Right renal cortex interstitium (tissue), 3 donors: ENCODE measurements at places on chromosomes 1 and 21. TPM values are rescaled to one million over a fixed set of nuclear protein-coding genes. Genes with fewer than 3 reads are reported as not detected.

Gene C1orf87
- 0.47 TPM for polyA plus RNA-seq

Gene CADM3
- polyA plus RNA-seq, result 0.13 TPM

Gene EEIG2
- polyA plus RNA-seq, result 18.5 TPM

Gene SDHC
- polyA plus RNA-seq, result 290 TPM

DNA sequence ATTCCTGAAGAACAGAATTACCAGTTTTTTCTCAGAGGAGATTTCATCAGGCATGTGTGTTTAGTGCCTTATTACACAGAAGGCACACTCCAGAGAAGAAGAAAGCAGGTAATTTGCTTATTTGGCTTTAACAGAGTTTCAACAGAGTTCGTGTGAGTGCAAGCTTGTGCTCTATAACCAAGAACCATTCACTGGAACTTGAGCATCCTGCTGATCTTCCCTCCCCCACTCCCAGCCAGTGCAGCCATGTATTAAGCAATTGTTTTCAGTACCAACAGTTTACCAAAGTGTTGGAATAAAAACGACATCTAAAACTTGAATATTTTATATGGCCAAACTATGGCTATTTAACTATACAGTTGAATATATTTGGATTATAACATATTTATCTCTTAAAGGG is 4.3 kb downstream of the MGST3 start:
- no peak for DNase-seq

DNA sequence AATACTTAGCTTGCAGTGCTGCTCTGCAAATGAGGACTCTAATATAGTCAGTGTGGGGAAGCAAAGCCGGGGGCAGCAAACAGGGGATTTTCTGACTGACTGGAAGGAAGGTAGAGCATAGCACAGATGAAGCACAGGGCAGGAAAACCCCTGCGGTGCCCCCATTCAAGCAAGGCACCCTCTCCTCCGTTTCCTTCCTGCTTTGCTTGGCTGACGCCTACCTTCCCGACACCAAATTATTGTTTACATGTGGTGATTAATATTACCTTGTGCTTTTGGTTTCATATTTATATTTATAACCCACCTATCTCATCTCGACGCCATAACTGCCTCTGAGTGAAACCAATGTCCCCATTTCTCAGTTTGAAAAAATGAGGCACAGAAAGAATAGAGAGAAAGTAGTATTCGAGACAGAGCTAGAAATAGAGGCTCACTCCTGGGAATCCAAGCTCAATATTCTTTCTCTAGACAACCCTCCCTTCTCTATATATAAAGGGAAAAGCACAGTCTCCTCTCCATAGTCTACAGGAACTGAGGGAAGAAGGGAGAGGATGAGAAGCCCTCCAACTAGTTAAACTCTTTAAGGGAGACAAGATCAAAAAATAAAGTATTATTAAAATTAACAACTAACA is 41.3 kb downstream of the PIK3C2B start:
- DNase-seq, result no peak

GRCh38 chr1:170114906-170115305 is 30.9 kb upstream of the NTMT2 start:
- DNase-seq, result no peak

DNA sequence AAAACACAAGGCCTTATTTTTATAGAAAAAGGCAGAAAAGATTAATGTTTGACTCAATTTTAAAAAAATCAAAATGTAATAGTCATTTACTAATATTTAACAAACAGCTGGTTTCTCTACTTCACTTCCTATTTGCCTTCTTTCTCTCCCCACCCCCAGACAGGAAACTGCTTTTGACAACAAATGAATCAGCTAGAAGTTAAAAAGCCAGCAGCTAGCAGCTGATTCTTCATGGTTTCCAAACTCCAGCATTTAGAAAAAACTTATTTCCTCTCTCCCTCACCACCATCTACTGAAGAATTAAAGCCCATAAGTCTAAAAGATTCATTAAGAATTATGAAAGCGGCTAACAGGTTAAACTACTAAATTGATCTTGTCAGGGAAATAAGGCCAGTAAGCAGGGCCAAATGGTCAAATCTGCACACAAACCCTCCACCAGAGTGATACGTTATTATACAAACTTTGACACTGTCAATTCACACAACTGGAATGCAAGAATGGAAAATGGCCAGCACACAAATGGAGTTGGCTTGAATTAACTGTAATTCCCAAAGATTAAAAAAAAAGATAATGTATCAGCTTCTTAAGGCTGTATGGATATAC is 4.0 kb downstream of the WDR26 start:
- no peak for DNase-seq

DNA sequence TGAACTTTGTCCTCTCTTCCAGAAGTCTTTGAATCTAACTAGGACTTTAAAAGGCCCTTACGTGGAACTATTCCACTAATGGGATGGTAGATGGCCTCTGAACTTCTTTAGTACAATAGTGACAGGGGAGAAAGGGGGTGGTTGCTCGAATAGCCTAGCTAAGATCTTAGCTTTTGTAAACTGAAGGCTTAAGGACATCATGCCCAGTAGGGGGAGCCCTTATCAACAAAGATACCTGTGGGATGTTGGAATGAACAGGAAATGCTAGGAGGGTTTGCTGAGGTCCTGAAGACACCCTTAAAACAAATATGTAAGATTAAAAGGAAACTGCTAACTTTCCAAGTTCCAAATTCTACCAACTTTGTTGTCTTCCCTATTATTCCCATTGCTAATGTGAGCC is 33.2 kb downstream of the NHLH2 start:
- peak; percentile 50 for DNase-seq

GRCh38 chr1:52899445-52899894 is 22.1 kb downstream of the ECHDC2 start:
- no peak for DNase-seq

DNA sequence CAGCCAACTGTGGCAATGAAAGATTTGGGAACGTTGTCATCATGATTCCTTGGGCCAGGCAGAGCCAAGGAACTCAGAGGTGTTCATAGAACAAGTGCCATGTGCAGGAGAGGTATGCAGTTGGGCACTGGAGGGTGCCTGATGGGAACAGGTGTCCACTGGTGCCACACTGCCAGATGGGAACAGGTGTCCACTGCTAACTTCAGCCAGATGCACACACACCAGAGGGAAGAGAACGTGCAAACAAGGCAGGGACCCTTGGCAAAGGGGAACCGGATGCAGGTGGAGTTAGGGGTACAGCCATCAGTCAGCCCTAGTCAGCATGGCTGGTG is 13.5 kb downstream of the OLFML2B start:
- no peak for DNase-seq

DNA sequence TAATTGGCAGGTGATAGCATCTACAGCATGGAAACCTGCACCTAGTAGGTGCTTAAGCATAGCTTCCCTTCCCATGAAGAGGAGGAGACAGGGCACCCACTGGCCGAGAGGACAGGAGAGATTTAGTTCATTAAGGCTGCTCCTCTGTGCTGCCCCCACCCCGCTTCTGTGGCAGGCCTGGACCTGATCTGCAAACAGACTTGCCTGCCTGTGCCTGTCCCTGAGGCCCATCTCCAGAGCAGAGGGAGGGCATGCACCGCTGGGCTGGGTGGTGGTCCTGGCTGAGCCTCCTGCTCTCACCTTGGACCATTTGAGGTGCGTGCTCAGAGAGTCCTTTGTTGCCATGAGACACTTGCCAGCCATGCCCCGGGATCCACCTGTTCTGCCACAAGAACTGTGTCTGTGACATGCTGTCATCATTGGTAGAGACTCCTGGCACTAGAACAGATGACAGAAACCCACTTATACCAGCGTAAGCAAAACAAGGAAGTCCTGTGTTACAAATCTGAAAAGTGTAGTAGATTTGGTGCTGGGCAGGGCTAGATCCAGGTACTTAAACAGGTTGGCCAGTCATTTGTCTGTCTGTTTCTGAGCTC is 55.6 kb downstream of the PTPRF start:
- DNase-seq, result no peak

DNA sequence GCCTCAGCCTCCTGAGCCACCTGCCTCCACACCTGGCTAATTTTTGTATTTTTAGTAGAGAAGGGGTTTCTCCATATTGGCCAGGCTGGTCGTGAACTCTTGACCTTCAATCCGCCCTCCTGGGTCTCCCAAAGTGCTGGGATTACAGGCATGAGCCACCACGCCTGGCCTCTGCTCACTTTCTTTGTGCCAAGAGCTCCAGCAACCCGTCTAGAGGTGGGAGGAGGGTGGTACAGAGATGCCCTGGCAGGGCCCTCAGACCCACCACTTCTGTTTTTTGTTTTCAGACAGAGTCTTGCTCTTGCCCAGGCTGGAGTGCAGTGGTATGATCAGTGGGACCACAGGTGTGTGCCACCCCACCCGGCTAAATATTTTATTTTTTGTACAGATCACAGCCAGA is 6.9 kb upstream of the SYNC start:
- DNase-seq, result no peak

GRCh38 chr1:156612666-156613065 is 6.5 kb upstream of the HAPLN2 start:
- DNase-seq, result no peak

GRCh38 chr21:35343046-35343819 is 294.1 kb upstream of the RUNX1 start:
- no peak for DNase-seq

- no peak for DNase-seq
Observed at GRCh38 chr1:12434174-12434573, 183.8 kb downstream of the DHRS3 start.

GRCh38 chr1:22754824-22755223 is 44.2 kb downstream of the EPHB2 start:
- no peak for DNase-seq

DNA sequence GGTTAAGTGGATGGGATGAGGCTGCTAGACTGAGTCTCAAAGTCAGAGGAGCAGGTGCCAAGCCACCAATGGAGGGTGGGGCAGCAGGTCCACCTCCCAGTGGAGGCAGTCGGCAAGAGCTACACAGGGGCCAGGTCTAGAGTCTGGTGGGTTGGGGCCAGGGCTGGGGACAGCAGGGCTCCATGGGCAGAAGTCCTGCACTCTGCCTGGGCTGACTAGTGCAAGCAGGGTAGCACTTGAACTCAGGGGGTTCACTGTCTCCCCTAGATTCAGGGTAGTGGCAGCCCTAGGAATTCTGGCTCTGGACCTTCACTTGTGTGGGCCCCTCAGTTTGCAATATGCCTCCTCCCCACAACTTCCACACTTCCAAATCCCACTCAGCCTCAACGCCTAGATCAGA is 66.2 kb downstream of the SYT6 start:
- DNase-seq, result no peak

DNA sequence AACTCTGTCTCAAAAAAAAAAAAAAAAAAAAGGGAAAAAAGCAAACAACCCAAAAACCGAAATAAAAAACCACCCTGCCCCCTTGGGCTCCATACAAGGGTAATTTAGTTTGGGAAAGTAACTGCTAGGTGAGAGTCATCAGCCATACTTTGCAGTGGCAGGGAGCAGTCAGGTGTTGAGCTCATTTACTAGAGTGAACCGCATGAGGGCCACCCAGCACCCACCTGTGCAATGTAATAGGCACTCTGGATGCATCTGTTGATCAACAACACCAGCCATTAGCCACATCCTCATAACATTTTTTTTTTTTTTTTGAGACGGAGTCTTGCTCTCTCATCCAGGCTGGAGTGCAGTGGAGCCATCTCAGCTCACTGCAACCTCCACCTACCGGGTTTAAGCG is 9.1 kb downstream of the INAVA start:
- DNase-seq, result no peak

DNA sequence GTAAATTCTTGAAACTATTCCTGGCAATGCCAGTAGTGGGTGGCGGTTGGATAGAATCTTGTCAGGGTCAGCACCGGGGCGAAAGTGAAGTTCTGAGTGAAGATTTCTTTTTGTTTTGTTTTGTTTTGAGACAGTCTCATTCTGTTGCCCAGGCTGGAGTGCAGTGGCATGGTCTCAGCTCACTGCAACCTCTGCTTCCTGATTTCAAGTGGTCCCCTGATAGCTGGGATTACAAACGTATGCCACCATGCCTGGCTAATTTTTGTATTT is 33.3 kb downstream of the PCNT start:
- DNase-seq, result no peak

DNA sequence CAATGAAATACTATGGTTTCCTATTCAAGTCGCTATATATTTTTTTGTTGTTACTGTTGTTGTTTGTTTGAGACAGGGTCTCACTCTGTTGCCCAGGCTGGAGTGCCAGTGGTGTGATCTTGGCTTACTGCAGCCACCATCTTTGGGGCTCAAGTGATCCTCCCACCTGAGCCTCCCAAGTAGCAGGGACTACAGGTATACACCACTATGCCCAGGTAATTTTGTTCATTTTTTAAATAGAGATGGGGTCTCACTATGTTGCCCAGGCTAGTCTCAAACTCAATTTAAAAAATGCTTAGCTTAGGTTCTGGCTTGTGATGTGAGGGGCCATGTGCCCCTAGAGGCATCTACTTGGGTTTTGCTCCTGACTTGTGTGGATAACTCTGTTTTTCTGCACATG is 9.8 kb downstream of the RABIF start:
- no peak for DNase-seq

- DNase-seq, result no peak
Observed at GRCh38 chr21:43365611-43366426, 61.1 kb downstream of the SIK1 start.

GRCh38 chr21:35575280-35575915 is 484.9 kb downstream of the SETD4 start:
- no peak for DNase-seq

GRCh38 chr21:14569026-14569621 is 23.0 kb upstream of the SAMSN1 start:
- no peak for DNase-seq

DNA sequence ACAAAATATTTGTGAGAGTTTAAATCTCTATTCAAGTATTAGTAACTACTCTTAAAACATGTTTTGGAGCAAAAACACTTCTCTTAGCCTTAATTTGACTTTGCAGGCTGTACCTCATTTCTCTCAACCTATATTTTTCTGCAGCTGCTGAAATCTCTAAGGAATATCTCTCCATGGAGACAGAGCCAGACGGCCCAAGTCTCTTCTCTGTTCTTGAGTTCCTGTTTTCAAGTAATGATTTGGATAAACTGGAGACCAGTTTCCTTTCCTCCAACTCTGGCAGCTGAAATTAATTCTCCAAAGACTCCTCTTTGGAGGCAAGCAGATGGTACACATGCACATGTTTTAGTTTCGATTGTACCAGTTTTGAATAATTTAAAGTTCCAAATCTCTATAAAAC is 659.7 kb upstream of the NEGR1 start:
- DNase-seq, result no peak

- DNase-seq, result no peak
Observed at GRCh38 chr1:42784946-42785693, at the start of gene TMEM269. Gene TMEM269, plus strand, starts transcription at chr1:42784991. Its CDS starts 4,903 bp downstream, at chr1:42789894.

DNA sequence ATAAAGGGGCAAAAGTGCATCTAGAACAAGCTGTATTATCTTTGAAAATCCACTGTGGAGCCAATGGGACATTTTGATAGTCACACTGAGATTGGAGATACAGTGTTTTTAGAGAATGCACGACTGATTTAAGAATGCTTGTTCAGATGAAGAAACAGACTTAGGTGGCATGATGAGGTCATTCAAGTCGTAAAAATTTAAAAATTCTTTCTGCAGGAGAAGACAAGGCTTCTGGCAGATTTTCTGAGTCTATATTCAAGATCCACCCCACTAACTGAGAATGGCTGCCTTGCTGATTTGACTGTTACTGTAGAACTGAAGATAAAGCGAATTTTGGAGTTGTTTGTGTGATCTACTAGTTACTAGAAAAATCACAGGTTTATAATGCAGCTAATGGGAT is 310.6 kb downstream of the LRRC7 start:
- no peak for DNase-seq

- peak; percentile 50 for DNase-seq
Observed at GRCh38 chr1:64282351-64282750, 78.9 kb downstream of the UBE2U start.
